GM04503 (cell line): ENCODE measurements at places on chromosomes 2 and 18.

DNA sequence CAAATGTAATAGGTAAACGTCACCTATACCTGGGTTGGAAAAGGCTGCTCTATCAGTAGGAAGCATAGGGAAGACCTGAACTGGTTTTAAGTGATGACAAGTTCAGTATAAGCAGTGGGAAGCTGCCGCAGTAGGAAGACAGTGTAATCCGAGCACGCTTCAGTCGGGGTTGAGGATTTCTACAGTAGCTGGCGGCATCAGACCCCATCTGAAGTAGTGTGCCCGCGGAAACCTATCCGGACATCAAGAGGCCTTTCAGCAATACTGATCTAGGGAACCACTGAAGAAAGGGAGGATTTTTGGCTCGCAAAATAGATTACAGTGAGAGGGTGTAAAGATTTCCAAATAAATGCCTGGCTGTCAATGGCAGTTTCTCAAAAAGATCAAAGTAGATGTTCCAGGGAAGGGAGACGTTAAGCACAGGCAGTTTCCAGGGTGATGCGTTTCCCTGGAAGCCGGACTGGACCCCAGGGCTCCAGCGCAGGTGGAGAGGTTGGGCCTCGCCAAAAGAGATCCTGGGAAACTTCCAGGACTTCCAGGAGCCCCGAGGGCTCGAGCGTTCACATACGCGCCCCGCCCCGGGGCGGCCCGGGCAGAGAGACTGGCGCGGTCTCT lies 5.3 kb downstream of the LOXL3 start:
- no peak for DNase-seq

DNA sequence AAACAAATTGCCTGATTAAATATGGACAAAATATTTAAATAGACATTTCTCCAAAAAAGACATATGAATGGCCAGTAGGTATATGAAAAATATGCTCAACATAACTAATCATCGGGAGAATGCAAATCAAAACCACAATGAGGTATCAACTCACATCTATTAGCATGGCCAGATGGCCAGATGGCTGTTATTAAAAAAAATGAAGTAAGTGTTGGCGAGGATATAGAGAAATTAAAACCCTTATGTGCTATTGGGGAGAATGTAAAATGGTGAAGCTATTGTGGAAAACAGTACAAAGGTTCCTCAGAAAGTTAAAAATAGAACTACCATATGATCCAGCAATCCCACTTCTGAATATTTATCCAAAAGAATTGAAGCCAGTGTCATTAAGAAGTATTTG lies 272.3 kb upstream of the ZNF804A start:
- DNase-seq: no peak

DNA sequence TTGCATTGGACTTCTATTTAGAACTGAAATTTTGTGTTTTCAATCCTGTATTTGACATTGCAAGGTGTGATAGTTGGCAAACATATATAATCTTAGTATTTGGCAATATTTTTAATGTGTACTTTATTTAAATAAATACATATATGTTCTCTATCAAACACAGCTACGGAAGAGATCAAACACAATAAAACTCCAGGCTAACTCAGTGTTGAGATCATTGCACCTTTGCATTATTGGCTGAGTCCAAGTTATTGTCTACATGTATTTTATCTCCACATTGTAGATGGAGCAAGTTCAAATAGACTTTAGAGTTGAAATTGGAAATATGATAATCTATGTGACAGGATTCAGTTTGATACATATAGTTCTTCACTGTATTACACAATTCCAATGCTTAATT lies 176.7 kb downstream of the ST6GAL2 start:
- no peak for DNase-seq

DNA sequence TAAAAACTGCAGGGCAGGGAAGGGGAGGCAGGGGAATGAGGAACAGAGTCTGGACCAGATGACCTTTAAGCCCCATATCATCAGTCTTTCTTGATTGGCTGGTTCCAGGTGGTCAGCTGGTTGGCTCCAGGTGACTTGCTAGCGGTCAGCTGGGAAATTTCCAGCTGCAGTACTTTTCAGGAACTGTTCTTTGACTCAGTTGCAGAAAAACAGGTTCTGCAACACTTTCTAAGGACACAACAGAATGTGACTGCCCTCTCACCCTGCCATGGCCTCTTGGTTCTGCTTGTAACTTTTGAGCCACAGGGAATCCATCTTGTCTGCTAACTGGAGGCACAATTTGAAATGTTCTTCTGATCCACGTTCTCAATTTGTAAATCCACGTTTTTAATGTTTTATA lies 278.3 kb upstream of the LRATD1 start:
- no peak for DNase-seq

DNA sequence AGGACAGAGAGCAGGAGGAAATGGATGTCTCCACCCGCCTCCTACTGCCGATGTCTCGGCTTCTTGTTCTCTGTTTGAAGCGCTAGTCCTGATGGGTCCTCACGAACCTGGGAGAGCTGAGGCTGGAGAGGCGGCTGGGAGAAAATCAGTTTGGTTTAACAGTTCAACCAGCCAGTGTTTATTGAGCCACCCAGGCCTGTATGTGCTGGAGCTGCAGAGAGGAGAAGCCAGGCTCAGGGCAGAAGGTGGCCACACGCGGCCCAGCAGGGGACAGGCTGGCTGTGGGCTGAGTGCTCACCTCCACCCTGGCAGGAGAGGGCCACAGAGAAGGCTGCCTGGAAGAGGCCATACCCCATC lies 202.1 kb downstream of the CYP26B1 start:
- DNase-seq: no peak

- no peak for DNase-seq
Observed at GRCh38 chr2:79011496-79011895, 14.0 kb upstream of the REG3G start.

DNA sequence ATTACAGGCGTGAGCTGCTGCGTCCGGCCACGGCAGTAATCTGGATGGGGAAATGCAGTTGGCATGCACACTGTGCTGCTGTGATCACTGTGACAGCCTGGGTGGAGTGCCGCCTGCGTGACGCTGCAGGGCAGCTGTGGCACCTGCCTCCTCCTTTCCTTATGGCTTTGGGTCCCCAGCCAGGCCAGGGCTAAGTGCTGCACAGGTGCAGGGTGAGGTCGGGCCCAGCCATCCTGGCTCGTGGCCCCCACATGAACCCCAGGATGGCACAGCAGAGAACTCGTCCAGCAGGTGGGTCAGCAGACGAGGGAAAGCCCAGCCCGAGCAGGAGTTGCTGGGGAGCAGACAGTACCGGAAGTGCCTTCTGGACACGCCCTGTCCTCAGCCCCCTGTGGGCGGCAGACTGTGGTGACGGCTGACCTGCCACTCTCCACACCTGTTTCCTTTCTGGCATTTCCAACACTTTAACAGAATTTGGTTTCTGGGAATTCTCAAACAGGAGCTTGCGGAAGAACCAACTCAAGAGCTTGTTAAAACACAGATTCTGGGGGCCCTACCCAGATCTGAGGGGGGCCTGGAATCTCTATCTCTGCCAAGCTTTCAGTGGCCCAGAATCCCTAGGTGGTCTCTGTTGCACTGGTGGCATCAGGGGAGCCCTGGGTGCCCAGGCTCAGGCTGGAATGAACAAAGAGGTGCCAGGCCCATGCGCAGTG lies 16.9 kb downstream of the HS1BP3 start:
- DNase-seq: no peak

GRCh38 chr2:44172576-44172975 lies 3.9 kb downstream of the PPM1B start:
- no peak for DNase-seq

GRCh38 chr18:36650266-36650665 lies 178.5 kb downstream of the TPGS2 start:
- no peak for DNase-seq

DNA sequence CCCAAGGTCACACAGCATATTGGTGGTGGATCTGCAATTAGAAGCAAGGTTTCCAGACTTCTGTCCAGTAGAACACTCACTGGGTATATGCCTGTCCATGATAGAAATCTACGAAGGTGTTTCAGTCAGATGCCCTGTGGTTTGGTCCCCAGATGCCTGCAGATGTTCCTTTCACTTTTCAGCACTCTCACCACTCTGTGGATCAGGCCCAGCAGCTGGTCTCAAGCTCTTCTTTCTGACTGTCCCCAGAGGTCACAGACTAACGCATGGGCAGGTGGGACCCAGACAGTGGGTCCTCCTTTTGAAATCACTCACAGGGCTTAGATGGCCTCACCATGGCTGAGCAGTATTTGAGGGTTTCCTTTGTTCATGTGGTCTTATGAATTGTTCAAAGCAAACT lies 376.5 kb downstream of the ALK start:
- no peak for DNase-seq

- DNase-seq: no peak
Observed at GRCh38 chr2:12539776-12540562, 176.8 kb upstream of the TRIB2 start.

- DNase-seq: peak; percentile 91
Observed at GRCh38 chr18:70421471-70422390, 132.9 kb downstream of the SOCS6 start.

DNA sequence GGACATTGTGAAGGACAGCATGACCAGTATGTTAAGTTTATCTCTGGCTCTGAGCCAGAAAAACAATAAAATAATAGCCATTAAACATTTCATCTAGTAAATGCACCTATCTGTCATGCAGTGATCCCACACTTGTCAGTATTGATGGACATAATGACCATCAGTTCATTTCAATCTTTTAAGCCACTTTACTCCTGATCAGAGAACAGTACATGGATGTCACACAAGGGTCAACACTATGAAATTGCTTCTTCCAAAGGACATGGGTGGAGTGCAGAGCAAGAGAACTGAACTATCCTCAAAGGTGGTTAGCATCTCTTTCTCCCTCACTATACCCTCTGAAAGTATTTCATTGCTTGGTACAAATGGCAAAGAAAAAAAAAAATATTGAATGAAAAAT lies 816.0 kb upstream of the GYPC start:
- DNase-seq: no peak

- DNase-seq: no peak
Observed at GRCh38 chr18:50469380-50469781, 90.5 kb upstream of the MAPK4 start.

- no peak for DNase-seq
Observed at GRCh38 chr2:225117051-225117716, 74.9 kb upstream of the DOCK10 start.

DNA sequence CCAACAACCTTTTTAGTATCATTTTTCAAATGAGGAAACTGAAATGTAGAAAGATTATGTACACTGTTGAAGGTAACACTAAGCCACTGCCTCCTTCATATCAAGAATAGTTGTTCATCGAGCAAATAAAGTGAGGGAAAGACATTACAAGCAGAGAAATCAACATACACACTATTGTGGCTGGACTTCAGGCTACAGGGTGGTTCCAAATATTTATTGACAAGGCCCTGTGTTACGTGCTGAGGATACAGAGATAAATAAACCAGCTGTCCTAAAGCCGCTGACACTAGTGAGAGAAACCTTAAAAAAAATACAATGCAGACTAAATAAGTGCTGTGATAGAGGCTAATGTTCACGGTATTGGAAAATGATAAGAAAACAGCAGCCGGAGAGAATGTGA lies 1.9 kb upstream of the LNPK start:
- no peak for DNase-seq

GRCh38 chr2:229582151-229582550 lies 132.2 kb downstream of the DNER start:
- DNase-seq: no peak

DNA sequence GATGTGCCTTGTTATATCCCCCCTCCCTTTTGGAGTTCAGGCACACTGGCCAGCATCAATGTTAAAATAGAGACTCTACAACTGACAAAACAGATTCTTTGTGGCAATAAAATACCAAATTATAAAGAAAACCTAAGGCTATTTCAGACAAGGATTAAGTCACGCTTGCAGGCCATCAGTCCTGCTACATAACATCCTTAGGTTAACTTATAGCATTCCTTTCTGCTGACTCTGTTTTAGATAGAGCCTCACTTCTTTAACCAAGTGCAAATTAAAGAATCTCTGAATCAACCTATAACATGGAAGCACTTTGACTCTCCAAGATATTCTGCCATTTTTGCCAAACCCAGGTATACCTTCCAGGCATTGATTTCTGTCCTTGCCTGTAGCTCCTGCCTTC lies 784.6 kb downstream of the RNF144A start:
- DNase-seq: no peak

DNA sequence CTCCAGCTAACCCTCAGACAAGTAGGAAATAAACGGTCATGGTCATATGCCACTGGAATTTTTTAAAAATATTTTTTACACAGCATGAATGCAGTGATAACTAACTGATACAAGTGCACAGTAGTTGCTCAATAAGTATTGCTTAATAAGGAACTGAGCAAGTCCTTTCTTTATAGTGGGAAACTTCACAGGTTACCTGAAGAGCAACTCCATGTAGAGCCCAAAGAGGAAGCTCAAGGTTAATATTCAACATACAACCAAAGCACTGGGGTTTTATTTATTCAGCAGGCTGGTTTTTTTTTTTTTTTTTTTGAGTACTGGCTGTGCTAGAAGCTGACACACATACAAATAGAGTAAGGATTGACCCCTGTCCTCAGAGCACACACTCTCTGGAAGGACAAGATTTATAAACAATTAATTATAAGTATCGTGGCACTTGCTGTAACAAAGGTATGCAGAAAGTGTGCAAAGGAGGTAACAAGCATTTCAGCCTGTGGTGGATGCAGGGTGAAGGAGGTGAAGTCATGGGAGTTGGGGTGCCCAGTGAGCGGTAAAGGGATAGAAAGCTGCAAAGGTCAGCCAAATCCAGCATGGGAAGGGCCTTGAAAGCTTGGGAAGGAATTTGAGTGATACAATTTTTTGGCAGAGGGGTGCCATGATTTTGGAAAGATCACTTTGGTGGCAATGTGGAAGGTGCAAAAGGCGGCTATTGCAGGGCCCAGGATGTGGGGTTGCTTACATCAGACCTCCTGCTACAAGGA lies 52.7 kb downstream of the ATOH8 start:
- DNase-seq: no peak

- DNase-seq: no peak
Observed at GRCh38 chr18:33584548-33585430, 6.8 kb downstream of the ASXL3 start.

DNA sequence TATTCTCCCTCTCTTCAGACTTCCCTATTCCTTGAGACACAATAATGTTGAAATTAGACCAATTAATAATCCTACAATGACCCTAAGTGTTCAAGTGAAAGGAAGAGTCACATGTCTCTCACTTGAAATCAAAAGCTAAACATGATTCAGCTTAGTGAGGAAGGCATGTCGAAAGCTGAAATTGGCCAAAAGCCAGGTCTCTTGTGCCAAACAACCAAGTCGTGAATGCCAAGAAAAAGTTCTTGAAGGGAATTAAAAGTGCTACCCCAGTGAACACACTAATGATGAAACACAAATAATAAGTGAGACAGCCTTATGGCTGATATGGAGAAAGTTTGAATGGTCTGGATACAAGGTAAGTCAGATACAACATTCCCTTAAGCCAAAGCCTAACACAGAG lies 115.4 kb downstream of the PXDN start:
- DNase-seq: no peak

- no peak for DNase-seq
Observed at GRCh38 chr18:12092398-12093229, 1.0 kb upstream of the ANKRD62 start.

GRCh38 chr18:66317243-66318090 lies 286.4 kb downstream of the CDH19 start:
- no peak for DNase-seq
